HCEC 1CT (cell line): ENCODE measurements at places on chromosomes 7 and 10.

GRCh38 chr10:2541176-2541575 is 526.2 kb upstream of the PFKP start:
- DNase-seq, result no peak

- DNase-seq, result no peak
Measured at GRCh38 chr10:43700306-43700705, 51.6 kb upstream of the ZNF32 start.

- DNase-seq, result no peak
Measured at GRCh38 chr10:119495545-119495944, 47.0 kb downstream of the RGS10 start.

DNA sequence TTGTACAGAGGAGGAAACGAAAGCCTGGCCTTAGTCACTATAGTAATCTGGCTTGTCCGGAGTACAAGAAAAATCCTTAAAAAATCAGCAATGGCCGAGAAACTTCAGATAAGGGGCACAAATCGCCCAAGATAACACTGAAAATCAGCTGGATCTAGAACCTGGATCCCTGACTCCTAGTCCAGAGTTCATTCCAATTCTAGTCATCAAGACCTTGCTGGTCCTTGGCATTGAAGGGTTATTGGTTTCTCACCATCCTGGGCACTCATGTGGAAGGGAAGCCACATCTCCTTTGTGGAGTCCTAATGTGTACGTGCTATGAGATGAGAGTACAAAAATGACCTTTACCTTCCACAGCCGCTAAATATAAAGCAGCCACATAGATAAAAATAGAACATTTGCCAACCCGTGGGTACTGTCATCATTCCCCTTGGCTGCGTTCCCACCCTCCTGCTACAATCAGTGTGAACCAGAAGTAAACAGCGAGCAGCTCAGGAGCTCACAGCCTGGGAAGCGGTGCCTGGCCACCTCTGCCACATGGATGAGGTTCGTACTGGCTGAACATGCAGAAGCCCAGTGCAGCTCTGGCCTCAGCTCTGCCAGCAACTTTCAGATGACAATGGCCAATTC is 116.0 kb upstream of the PDLIM1 start:
- DNase-seq, result no peak

- no peak for DNase-seq
Measured at GRCh38 chr10:74824900-74825370, 1.5 kb upstream of the KAT6B start.
